ENCODE measurements at places on chromosomes 1 and 21. TPM values are rescaled to one million over a fixed set of nuclear protein-coding genes. Genes with fewer than 3 reads are reported as not detected.

The LCK gene
- total RNA-seq, result 2.9 TPM

The GABRD gene
- not detected for total RNA-seq

The KANK4 gene
- 1.6 TPM for total RNA-seq

The LYPD8 gene
- not detected for total RNA-seq

The FAM72D gene
- not detected for total RNA-seq

The ITGB2 gene
- total RNA-seq, result 242 TPM

The OR14C36 gene
- total RNA-seq, result not detected

The RXFP4 gene
- not detected for total RNA-seq

The GPR37L1 gene
- not detected for total RNA-seq

The RCSD1 gene
- total RNA-seq, result 29.0 TPM

The FCRL5 gene
- total RNA-seq, result 1.6 TPM

The HPCA gene
- total RNA-seq, result not detected

GRCh38 chr1:179166663-179167417, 62.6 kb downstream of the ABL2 start:
- H3K4me3 ChIP-seq, result no peak overlapping the region
- no peaks in the 10 kb centered on the region for H3K4me1 ChIP-seq

DNA sequence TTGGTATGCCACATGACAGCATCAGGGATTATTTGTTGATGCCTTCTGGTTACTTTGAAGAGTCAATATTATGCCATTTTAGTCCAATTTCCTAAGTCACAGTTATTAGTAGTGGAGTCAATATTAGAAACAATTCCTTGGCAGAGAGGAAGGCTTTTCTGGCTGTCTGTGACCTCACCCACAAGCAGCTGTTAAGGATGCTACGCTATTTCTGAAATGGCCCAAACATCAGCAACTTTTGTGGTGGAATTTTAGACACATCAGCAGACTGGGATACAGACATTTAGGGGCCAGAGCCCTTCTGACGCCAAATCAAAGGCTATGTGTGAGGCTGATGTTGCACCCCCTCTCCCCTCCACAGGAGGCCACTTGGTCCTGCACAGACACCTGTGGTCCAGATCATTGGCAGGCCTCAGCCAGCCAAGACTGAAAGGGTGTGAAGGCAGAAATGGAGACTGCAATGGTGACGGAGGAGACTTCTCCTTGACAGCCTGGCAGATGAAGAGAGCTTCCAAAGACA, 9.2 kb upstream of the RXRG start:
- DNase-seq, result no peak
- no peak overlapping the region for H3K27ac ChIP-seq
- H3K4me1 ChIP-seq, result no peaks in the 10 kb centered on the region
- no peaks in the 10 kb centered on the region for H3K27me3 ChIP-seq

DNA sequence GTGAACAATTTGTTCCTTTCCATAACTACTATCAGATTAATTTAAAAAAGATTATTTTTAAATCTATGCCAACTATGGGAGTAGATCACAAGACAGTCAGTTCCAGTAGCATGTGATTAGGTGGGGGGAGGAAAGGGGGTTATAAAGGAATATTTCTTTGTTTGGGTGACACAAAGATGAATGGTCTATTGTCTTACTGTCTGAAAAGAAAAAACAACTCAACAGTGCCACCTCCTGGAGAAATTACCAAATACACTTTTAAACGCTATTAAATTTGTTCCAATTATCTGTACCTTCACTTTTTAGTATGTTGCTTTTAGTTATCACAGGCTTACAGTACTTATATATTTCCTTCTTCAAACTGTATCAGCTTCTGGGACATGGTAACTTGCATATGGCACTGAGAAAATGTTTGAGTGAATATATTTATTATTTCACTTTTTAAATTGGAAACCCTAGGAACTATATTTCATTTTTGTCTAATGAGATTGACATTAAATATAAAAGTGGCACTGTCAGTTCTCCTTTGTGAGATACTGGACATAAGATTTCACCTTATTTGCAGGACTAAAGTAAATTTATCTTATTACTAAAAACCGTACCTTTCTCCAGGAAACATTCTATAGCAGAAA, 1.7 kb upstream of the SORT1 start:
- H3K4me1 ChIP-seq, result peaks cover 9% of the 10 kb centered on the region
- DNase-seq, result no peak
- no peak overlapping the region for H3K4me3 ChIP-seq

DNA sequence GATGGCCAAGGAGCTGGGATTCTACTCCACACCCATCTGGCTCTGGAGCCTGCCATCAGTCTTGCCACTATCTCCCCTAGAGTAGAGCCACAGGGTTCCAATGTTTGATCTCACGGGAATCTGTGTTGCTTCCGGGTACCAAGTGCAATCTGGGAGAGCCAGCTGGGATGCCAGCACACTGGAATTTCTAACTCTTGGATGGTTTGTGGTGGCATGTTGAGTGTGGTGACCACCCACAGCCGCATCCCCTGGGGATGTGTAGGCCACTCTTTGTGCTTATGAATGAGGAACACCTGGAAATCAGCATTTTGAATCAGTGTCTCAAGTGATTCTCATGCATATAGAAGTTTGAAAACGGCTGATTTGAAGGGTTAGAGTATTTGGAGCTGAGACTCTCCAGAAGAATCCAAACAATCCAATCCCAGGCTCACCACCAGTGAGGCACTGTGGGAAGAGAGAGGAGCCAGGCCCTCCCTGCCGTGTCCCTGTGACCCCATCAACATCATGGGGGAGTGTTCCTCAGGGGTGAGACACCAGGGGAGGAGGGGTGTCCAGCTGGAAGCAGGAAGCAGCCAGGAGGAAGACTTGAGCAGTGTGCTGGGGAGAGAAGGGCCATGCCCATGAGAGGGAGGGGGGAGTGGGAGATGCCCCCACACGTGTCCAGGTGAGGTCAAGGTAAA, 13.4 kb downstream of the FBLIM1 start:
- H3K36me3 ChIP-seq, result no peaks in the 10 kb centered on the region
- DNase-seq, result no peak
- H3K27me3 ChIP-seq, result no peaks in the 10 kb centered on the region
- no peaks in the 10 kb centered on the region for H3K4me1 ChIP-seq

- H3K36me3 ChIP-seq, result no peaks in the 10 kb centered on the region
- no peaks in the 10 kb centered on the region for H3K4me1 ChIP-seq
- H3K27ac ChIP-seq, result no peak overlapping the region
- H3K4me3 ChIP-seq, result no peak overlapping the region
- H3K27me3 ChIP-seq, result no peaks in the 10 kb centered on the region
Observed at GRCh38 chr1:184595596-184595995, 159.1 kb downstream of the EDEM3 start.

- DNase-seq, result no peak
- peak within 1 kb of the TSS; percentile 76 for H3K4me3 ChIP-seq
- H3K36me3 ChIP-seq, result no peaks in the 10 kb centered on the region
- no peaks in the 10 kb centered on the region for H3K27me3 ChIP-seq
- no peaks in the 10 kb centered on the region for H3K4me1 ChIP-seq
Observed at GRCh38 chr1:115337633-115338456, at the start of gene NGF. TSS of gene NGF (minus strand) at chr1:115338249. CDS start at chr1:115286795, 51,454 bp downstream.

- H3K4me1 ChIP-seq, result peaks cover 3% of the 10 kb centered on the region
- no peak for DNase-seq
- no peak overlapping the region for H3K27ac ChIP-seq
- H3K4me3 ChIP-seq, result no peak overlapping the region
- no peaks in the 10 kb centered on the region for H3K36me3 ChIP-seq
Observed at GRCh38 chr21:43588957-43589356, 70.3 kb downstream of the HSF2BP start.

GRCh38 chr1:162822391-162823200, 32.1 kb downstream of the HSD17B7 start:
- no peaks in the 10 kb centered on the region for H3K36me3 ChIP-seq
- no peaks in the 10 kb centered on the region for H3K27me3 ChIP-seq
- H3K4me1 ChIP-seq, result no peaks in the 10 kb centered on the region
- no peak for DNase-seq
- H3K27ac ChIP-seq, result no peak overlapping the region

GRCh38 chr21:38054334-38054733, 138.1 kb upstream of the KCNJ6 start:
- H3K4me1 ChIP-seq, result no peaks in the 10 kb centered on the region
- no peak overlapping the region for H3K4me3 ChIP-seq
- no peak overlapping the region for H3K27ac ChIP-seq
- H3K27me3 ChIP-seq, result no peaks in the 10 kb centered on the region
- DNase-seq, result no peak

- H3K27ac ChIP-seq, result no peak overlapping the region
- no peaks in the 10 kb centered on the region for H3K27me3 ChIP-seq
- no peak for DNase-seq
- H3K36me3 ChIP-seq, result no peaks in the 10 kb centered on the region
Observed at GRCh38 chr1:245995474-245995873, 511.6 kb downstream of the SMYD3 start.

- no peaks in the 10 kb centered on the region for H3K4me1 ChIP-seq
- no peaks in the 10 kb centered on the region for H3K27me3 ChIP-seq
- H3K27ac ChIP-seq, result no peak overlapping the region
Observed at GRCh38 chr1:48127735-48128685, 94.5 kb upstream of the SLC5A9 start.

GRCh38 chr1:26787381-26787705, 407 bp upstream of the PIGV start:
- H3K4me1 ChIP-seq, result peaks cover 8% of the 10 kb centered on the region
- no peak for DNase-seq
- H3K27me3 ChIP-seq, result no peaks in the 10 kb centered on the region
- peak overlapping the region; percentile 99 for H3K27ac ChIP-seq
- H3K4me3 ChIP-seq, result peak overlapping the region; percentile 62

DNA sequence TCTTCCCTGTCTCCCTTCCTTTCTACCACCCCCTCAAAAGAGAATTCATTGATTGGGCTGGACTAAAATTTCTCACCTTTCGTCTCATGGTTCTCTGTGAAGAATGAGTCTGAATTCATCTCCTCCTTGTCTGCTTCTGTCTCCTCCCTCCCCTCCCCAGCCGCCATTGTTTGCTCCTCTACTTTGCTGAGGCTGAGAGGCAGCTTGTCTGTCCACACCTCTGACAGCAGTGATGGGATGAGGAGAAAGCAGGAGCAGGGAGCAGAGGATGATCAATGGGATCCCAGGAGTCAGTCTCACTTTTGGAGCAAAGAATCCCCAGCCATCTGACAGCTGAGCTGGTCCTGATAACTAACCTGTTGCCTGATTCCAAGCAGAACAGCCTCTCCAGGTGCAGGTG, 2.5 kb downstream of the ILDR2 start:
- H3K27ac ChIP-seq, result no peak overlapping the region
- DNase-seq, result no peak
- no peak overlapping the region for H3K4me3 ChIP-seq
- H3K36me3 ChIP-seq, result no peaks in the 10 kb centered on the region
- H3K27me3 ChIP-seq, result no peaks in the 10 kb centered on the region
- H3K4me1 ChIP-seq, result no peaks in the 10 kb centered on the region

DNA sequence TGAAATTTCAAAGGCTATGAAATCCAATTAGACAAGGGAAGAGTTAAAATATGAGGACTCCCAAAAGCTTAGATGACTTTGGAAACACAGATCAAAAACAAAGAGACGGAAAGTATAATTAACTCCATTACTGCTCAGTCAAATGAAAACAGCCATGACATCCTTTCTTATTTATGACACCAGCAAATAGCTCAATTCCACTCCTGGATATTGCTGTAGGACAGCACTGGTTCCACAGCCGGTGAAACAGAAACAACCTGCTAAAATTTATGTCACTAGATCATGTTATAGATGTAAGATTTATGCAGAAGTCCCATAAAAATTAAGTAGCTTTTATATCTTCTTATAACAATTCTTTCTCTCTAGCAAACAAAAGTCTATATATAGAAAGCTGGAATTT, 65.6 kb upstream of the RRP15 start:
- no peak for DNase-seq
- no peaks in the 10 kb centered on the region for H3K4me1 ChIP-seq
- H3K27ac ChIP-seq, result no peak overlapping the region
- no peaks in the 10 kb centered on the region for H3K27me3 ChIP-seq
- no peak overlapping the region for H3K4me3 ChIP-seq

DNA sequence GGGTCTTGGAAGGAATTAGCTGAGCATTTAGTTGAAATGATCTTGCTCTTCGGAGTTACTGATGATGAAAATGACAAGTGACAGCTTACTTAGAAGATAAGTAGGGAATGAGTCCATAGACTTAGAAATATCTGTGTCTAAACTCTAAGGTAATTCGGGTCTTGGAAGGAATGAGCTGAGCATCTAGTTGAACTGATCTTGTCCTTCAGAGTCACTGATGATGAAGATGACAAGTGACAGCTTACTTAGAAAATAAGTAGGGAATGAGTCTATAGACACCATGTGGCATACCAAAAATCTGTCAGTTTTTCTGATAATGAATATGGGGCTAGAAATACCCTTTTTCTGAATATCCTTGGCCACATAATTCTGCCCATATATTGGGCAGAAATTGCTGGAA, 14.7 kb downstream of the CTTNBP2NL start:
- no peaks in the 10 kb centered on the region for H3K27me3 ChIP-seq
- no peaks in the 10 kb centered on the region for H3K4me1 ChIP-seq
- H3K4me3 ChIP-seq, result no peak overlapping the region
- DNase-seq, result no peak
- no peaks in the 10 kb centered on the region for H3K36me3 ChIP-seq

- H3K27ac ChIP-seq, result peak overlapping the region; percentile 69
- no peak for DNase-seq
- no peak overlapping the region for H3K4me3 ChIP-seq
- no peaks in the 10 kb centered on the region for H3K27me3 ChIP-seq
- H3K36me3 ChIP-seq, result no peaks in the 10 kb centered on the region
- peaks cover 5% of the 10 kb centered on the region for H3K4me1 ChIP-seq
Observed at GRCh38 chr1:109134423-109134822, 20.5 kb downstream of the ELAPOR1 start.

GRCh38 chr1:156885314-156885713, 8.2 kb upstream of the PEAR1 start:
- H3K36me3 ChIP-seq, result no peaks in the 10 kb centered on the region
- no peaks in the 10 kb centered on the region for H3K4me1 ChIP-seq
- DNase-seq, result no peak
- peaks cover 6% of the 10 kb centered on the region for H3K27me3 ChIP-seq

GRCh38 chr1:36913016-36913415, 121.3 kb downstream of the GRIK3 start:
- H3K4me3 ChIP-seq, result no peak overlapping the region
- no peaks in the 10 kb centered on the region for H3K4me1 ChIP-seq
- no peak overlapping the region for H3K27ac ChIP-seq
- H3K36me3 ChIP-seq, result no peaks in the 10 kb centered on the region
- H3K27me3 ChIP-seq, result no peaks in the 10 kb centered on the region
- no peak for DNase-seq

DNA sequence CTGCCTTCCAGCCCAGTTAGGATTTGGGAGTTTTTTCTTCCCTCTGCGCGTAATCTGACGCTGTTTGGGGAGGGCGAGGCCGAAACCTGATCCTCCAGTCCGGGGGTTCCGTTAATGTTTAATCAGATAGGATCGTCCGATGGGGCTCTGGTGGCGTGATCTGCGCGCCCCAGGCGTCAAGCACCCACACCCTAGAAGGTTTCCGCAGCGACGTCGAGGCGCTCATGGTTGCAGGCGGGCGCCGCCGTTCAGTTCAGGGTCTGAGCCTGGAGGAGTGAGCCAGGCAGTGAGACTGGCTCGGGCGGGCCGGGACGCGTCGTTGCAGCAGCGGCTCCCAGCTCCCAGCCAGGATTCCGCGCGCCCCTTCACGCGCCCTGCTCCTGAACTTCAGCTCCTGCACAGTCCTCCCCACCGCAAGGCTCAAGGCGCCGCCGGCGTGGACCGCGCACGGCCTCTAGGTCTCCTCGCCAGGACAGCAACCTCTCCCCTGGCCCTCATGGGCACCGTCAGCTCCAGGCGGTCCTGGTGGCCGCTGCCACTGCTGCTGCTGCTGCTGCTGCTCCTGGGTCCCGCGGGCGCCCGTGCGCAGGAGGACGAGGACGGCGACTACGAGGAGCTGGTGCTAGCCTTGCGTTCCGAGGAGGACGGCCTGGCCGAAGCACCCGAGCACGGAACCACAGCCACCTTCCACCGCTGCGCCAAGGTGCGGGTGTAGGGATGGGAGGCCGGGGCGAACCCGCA, at the start of gene PCSK9:
Gene PCSK9 (plus strand): TSS at position 207 of the 741 bp plus-strand sequence. CDS start 290 bp downstream, at position 497.
- H3K27ac ChIP-seq, result no peak within 1 kb of the TSS
- H3K36me3 ChIP-seq, result no peaks in the 10 kb centered on the region
- H3K27me3 ChIP-seq, result peaks cover 31% of the 10 kb centered on the region
- no peaks in the 10 kb centered on the region for H3K4me1 ChIP-seq

Data from breast epithelium (tissue), 4 donors.